ENCODE measurements at places on chromosomes 13 and 19. TPM values are rescaled to one million over a fixed set of nuclear protein-coding genes. Genes with fewer than 3 reads are reported as not detected.

DNA sequence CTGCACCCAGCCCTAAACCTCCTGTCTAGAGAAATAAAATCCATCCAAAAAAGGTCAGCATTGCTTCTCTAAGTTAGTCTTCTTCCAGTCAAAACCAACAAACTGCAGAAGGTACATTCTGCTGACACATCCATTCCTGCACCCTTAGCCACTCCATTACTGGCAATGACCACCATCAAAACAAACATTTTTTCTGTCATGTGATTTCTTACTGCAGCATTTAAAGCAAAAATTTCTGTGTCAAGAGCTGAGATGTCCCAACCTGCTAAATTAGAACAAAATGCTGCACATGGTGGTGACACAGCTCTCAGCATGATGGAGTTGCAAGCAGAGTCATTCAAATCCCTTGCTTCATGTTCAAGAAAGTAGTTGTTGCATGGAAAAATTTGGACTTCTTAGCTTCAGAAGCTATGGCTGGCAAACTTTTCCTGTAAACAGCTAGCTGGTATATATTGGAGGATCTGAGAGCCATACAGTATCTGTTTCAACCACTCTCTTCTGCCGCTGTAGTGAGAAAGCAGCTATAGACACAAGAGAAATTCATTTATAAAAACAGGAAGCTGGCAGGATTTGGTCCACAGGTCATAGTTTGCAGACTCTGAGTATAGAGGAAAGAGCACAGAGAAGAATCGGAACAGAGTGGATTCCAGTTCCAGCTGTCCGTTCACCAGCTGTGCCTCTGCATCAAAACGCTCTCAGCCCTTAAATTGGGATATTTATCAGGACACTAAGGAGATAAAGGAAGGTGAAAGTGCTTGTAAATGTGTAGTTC lies 17.4 kb downstream of the RUBCNL start:
- peaks cover 8% of the 10 kb centered on the region for H3K4me1 ChIP-seq
- no peaks in the 10 kb centered on the region for H3K36me3 ChIP-seq
- no peak for DNase-seq
- H3K27me3 ChIP-seq, result no peaks in the 10 kb centered on the region
- no peak overlapping the region for H3K27ac ChIP-seq
- no peak overlapping the region for H3K4me3 ChIP-seq

DNA sequence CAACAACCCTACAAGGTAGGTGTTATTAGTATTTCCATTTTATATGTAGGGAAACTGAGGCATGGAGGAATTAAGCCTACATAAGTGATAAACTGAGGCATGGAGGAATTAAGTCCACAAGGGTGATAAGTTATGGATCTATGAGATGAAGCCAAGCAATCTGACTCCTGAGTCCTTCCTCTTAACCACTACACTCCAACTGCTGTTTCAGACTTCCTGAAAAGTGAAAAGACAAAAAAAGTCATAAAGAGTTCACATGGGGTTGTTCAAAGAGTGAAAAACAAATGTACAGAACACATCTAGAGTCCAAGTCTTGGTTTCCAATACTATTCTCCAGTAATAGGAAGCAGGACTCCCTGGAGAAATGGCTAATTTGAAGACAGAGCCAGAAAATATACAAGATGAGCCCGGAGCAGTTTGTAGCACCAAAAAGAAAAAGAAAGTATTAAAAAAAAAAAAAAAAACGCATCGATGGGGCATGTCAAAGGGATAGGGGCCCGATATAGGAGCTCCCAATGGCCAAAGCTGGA lies 12.1 kb downstream of the CRYL1 start:
- no peaks in the 10 kb centered on the region for H3K27me3 ChIP-seq
- no peaks in the 10 kb centered on the region for H3K4me1 ChIP-seq
- H3K36me3 ChIP-seq, result peaks cover 13% of the 10 kb centered on the region
- DNase-seq, result no peak

The ARL11 gene
- total RNA-seq, result 0.33 TPM

GRCh38 chr13:84684048-84684662 lies 801.9 kb upstream of the SLITRK1 start:
- H3K4me3 ChIP-seq, result no peak overlapping the region
- no peak overlapping the region for H3K27ac ChIP-seq
- no peaks in the 10 kb centered on the region for H3K27me3 ChIP-seq
- H3K36me3 ChIP-seq, result no peaks in the 10 kb centered on the region

DNA sequence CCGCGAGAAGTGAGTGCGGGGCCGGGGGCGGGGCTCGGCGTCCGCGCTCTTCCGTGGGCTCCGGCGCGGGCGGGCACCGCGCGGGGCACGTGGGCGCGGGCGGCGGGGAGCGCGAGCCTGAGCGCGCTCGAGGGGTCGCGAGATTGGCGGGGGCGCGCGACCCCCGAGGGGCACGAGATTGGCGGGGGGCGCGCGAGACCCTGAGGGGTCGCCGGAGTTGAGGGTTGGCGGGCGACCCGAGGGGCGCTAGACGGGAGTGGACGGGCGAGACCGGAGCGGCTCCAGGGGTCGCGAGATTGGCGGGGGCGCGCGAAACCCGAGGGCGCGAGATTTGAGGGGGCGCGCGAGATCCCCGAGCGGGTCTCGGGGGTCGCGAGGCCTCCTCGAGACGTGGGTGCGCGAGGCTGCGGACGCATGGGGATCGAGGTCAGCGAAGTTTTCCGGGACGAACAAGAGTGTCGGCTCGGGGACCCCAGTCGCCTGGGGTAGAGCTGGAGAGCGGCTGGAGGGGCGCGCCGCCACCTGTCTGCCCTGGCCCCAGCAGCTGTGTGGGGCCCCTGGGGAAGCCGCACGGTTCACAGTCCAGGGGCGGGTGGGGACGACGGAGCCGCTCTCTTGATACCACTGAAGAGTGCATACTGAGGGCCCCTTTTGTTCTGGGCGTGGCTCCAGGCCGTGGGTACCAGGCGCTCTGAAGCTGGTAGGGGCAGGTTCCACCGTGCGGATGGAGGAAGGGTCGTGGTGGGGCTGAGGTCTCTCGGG lies 682 bp downstream of the SSBP4 start:
- DNase-seq, result no peak
- peak overlapping the region; percentile 74 for H3K4me3 ChIP-seq
- H3K27ac ChIP-seq, result peak overlapping the region; percentile 88

GRCh38 chr13:110641055-110642015 lies 26.0 kb downstream of the NAXD start:
- DNase-seq, result peak; percentile 87
- H3K27ac ChIP-seq, result peak overlapping the region; percentile 53
- no peak overlapping the region for H3K4me3 ChIP-seq
- H3K36me3 ChIP-seq, result peaks cover 67% of the 10 kb centered on the region

The LPAR6 gene
- total RNA-seq, result 15.7 TPM

DNA sequence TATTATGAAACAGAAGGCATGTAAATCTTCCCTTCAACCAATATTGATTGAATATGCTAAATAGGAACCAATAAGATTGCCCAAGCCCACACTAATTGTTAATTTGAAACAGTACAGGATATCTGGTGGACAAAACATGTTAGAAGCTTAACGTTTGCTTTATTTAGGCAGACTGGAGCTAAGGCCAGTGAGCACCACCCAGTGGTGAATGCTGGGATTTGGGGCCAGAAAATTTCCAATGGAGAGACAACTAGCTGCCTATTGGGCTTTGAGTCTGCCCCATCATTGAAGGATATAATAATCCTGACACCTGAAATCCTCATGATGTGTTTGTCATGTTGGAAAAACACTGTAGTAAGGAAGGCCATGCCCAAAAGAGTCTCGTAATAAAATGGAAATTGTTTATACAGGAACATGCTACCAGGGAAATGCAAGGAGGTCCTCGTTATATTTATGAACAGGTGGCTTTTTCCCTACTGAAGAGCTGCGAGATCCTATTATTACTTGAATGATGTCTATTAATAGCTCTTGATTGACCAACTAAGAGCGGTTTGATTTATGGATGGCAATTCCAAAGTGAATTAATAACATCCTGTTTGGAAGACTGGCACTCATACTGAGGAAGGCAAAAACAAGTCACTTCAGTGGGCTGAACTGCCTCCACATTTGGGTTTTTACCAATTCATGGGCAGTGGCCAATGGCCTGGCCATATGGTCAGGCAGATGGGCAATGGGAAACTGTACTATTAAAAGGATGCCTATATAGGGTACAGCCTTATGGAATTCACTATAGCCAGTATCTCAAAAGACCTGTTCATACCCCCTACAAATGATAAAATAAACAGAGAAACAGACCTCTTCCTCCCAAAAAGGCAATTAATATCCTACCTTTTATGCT lies 8.7 kb downstream of the SIGLECL1 start:
- no peaks in the 10 kb centered on the region for H3K4me1 ChIP-seq
- H3K36me3 ChIP-seq, result no peaks in the 10 kb centered on the region
- no peak overlapping the region for H3K27ac ChIP-seq
- DNase-seq, result no peak

The ZNF570 gene
- total RNA-seq, result 8.7 TPM

The IGFL1 gene
- not detected for total RNA-seq

DNA sequence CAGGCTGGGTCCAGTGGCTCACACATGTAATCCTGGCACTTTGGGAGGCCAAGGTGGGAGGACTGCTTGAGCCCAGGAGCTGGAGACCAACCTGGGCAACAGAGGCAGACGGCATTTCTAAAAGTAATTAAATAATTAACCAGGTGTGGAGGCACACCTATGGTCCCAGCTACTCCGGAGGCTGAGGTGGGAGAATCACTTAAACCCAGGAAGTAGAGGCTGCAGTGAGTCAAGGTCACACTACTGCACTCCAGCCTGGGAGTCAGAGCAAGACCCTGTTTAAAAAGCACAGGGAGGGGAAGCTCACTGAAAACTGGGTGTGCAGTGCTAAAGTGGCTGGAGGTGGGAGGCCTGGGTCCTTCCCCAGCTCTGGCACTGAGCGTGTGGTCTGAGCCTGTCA lies 9.7 kb downstream of the LATS2 start:
- DNase-seq, result no peak
- H3K36me3 ChIP-seq, result no peaks in the 10 kb centered on the region
- no peaks in the 10 kb centered on the region for H3K27me3 ChIP-seq
- no peak overlapping the region for H3K27ac ChIP-seq
- H3K4me3 ChIP-seq, result no peak overlapping the region

The DZIP1 gene
- total RNA-seq, result 17.5 TPM

The NLRP11 gene
- total RNA-seq, result not detected

- no peaks in the 10 kb centered on the region for H3K27me3 ChIP-seq
- no peaks in the 10 kb centered on the region for H3K36me3 ChIP-seq
- H3K27ac ChIP-seq, result no peak overlapping the region
- no peak for DNase-seq
These were observed 45.5 kb downstream of the HSPH1 start for GRCh38 chr13:31116224-31116623.

GRCh38 chr19:13330285-13330684 lies 176.0 kb downstream of the CACNA1A start:
- no peak for DNase-seq
- H3K36me3 ChIP-seq, result no peaks in the 10 kb centered on the region
- no peak overlapping the region for H3K27ac ChIP-seq

- peak within 1 kb of the TSS; percentile 60 for H3K4me3 ChIP-seq
- no peaks in the 10 kb centered on the region for H3K36me3 ChIP-seq
- H3K27ac ChIP-seq, result peak within 1 kb of the TSS; percentile 79
These were observed at the start of gene KL for GRCh38 chr13:33016414-33017322. Gene KL (plus strand): TSS chr13:33016423. CDS start chr13:33016441, 18 bp downstream.

The GNG7 gene
- 2.6 TPM for total RNA-seq

The ZNF429 gene
- total RNA-seq, result 12.3 TPM

DNA sequence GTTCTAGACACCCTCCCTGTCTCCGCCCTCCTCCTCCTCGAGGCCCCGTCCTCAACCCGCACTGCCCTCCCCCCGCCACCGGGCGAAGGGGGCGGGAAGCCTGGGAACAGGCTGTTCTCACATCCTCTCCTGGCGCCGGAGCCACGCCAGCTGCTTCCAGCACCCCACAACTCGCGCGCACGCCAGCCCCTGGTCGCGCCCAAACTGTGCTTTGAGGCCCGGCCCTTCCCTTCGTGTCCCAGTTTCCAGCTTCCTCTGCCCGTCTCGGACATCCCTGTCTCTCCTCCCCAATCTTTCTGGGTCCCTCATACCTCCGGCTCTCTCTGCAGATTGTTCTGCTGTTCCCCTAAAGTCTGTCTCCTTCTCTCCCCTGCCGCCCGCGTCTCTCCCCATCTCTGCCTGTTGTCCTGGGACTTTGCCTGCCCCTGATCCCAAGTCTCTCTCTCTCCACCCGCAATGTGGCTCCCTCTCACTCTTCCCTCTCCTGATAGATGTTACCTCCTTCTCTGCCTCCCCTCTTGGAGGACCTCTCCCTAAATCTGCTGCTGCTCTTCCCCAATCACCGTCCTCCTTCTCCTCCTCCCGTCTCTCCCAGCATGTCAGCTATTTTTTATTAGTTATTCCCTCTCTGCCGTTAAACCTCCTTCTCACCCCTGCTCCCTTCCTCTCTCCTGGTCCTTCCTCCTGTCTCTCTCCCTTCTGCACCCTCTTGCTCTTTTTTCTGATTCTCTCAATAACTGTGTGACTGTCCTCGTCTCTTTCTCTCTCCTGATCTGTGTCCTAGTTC lies 14.2 kb downstream of the DPF1 start:
- H3K36me3 ChIP-seq, result peaks cover 4% of the 10 kb centered on the region
- peaks cover 30% of the 10 kb centered on the region for H3K27me3 ChIP-seq
- no peak overlapping the region for H3K4me3 ChIP-seq
- H3K4me1 ChIP-seq, result peaks cover 24% of the 10 kb centered on the region
- peak overlapping the region; percentile 59 for H3K27ac ChIP-seq
- DNase-seq, result peak; percentile 92

DNA sequence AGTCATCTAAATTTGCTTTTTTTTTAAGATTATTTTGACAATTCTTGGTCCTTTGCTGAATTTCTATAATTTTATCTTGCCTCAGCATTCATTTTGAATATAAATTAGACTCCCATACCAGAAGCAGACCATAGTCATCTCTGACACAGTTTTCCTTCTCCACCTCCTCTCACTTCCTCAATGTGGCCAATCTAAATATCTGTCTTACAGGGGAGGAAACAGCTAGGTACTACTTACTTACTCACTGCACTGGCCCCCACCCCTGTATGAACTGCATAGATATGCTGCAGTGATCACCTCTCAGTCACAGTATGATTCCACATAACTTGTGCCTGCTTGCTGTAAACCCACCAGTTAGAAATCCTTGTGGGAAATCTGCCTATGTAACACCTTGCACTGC lies 665.6 kb downstream of the FGF9 start:
- no peak overlapping the region for H3K27ac ChIP-seq
- no peaks in the 10 kb centered on the region for H3K27me3 ChIP-seq
- H3K36me3 ChIP-seq, result no peaks in the 10 kb centered on the region
- no peak for DNase-seq
- H3K4me1 ChIP-seq, result no peaks in the 10 kb centered on the region
- no peak overlapping the region for H3K4me3 ChIP-seq

- H3K27ac ChIP-seq, result no peak overlapping the region
- peak; percentile 73 for DNase-seq
- no peaks in the 10 kb centered on the region for H3K36me3 ChIP-seq
- H3K27me3 ChIP-seq, result peaks cover 4% of the 10 kb centered on the region
These were observed 8.7 kb upstream of the INSL3 start for GRCh38 chr19:17829855-17830566.

GRCh38 chr19:28697308-28697707 lies 515.6 kb downstream of the UQCRFS1 start:
- H3K4me3 ChIP-seq, result no peak overlapping the region
- no peaks in the 10 kb centered on the region for H3K27me3 ChIP-seq
- DNase-seq, result no peak
- no peak overlapping the region for H3K27ac ChIP-seq

Data from sigmoid colon (tissue), 7 donors.